GM04503 (cell line): ENCODE measurements at places on chromosomes 16 and 17.
A peak's percentile ranks its signal among the peaks of the same experiment; 100 is the strongest.

- peak; percentile 29 for DNase-seq
These were observed 4.7 kb upstream of the KRTAP3-1 start for GRCh38 chr17:41013606-41014005.

DNA sequence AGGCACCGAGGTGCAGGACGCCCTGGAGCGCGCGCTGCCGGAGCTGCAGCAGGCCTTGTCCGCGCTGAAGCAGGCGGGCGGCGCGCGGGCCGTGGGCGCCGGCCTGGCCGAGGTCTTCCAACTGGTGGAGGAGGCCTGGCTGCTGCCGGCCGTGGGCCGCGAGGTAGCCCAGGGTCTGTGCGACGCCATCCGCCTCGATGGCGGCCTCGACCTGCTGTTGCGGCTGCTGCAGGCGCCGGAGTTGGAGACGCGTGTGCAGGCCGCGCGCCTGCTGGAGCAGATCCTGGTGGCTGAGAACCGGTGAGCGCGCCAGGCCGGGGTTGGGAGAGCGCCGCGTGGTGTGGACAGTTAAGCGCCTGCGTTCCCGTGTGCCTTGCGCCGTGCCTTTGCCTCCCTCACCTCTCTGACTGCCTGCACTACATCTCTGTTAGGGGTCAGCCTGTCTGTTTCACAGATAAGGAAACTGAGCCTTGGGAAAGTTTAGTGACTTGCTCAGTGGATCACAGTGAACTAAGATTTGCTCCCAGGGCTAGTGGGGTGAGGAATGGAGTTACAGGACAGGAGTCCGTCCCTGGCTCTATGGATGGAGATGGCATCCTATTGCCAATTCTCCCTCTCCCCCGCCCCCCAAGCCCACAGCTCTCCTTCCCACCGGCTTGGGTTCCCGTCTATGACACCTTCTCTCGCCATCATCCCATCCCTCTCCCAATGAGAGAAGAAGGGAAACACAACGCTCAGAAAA is 880 bp downstream of the SARM1 start:
- no peak for DNase-seq

GRCh38 chr17:61875285-61875684 is 12.0 kb upstream of the BRIP1 start:
- no peak for DNase-seq

DNA sequence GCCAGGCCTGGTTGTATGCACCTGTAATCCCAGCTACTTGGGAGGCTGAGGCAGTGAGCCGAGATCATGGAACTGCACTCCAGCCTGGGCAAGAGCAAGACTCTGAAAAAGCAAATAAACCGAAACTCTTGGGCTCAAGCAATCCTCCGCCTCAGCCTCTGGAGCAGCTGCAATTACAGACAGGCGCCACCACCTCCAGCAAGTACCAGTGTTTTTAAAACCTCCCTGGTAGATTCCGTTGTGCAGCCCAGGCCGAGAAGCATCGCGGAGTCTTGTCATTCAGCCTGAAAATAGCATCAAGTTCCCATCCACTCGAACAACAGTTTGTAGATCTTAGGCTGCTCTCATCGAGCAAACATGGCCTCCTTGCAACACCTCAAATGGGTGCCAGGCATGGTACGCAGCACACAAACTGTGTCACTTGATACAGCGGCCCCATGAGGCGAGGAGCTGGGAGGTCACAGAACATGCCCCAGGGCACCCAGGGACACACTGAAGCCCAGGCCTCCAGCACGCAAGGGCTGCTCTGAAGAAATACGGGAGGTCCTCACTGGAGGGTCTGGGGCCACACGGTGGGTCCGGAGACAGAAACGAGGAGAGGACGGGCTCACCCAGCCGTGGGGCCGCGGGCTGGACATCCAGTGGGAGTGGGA is 18.1 kb downstream of the TMC6 start:
- DNase-seq: no peak

- DNase-seq: no peak
These were observed 93.5 kb downstream of the RBFOX1 start for GRCh38 chr16:7426161-7426560.

- no peak for DNase-seq
These were observed 97.6 kb downstream of the MRM3 start for GRCh38 chr17:879546-880442.

GRCh38 chr16:13036600-13036999 is 135.2 kb downstream of the SHISA9 start:
- no peak for DNase-seq

- peak; percentile 39 for DNase-seq
These were observed 74.0 kb downstream of the N4BP1 start for GRCh38 chr16:48535831-48536613.

GRCh38 chr16:85498607-85499006 is 114.5 kb upstream of the GSE1 start:
- no peak for DNase-seq

- no peak for DNase-seq
These were observed 77.0 kb downstream of the MRC2 start for GRCh38 chr17:62704381-62704971.

GRCh38 chr17:76753061-76753961 is 15.4 kb downstream of the MFSD11 start:
- DNase-seq: no peak

DNA sequence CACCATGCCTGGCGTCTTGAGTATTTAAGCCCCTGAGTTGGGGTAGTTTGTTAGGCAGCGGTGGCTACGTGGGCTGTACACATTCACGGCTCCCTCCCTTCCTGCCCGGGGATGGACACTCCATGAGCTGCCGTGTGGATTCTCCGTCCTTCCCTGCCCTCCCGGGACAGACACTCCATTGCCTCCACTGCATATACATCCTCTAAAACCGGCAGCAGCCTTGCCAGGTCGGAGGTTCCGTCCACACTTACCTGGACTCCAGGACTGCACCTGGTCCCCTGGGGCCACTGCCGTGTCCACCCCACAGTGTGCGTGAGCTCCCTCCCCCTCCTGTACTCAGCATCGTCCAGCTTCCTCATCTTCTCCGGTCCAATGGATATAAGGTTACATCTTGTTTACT is 3.5 kb upstream of the SPATA2L start:
- no peak for DNase-seq

DNA sequence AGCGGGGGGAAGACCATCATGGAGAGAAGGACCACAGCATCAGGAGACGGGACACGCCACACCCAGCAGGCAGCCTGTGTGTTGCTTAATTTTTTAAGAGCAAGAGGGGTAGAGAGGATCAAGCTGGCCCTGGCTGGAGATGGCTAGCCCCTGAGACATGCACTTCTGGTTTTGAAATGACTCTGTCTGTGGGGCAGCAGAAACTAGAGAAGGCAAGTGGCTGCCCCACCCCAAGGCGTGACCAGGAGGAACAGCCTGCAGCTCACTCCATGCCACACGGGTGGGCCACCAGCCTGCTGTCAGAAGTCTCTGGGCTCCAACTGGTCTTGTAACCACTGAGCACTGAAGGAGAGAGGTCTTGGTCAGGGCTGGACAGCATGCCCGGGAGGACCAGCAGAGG is 75.5 kb downstream of the SOCS1 start:
- no peak for DNase-seq

GRCh38 chr16:57603115-57604024 is 25.1 kb upstream of the ADGRG1 start:
- no peak for DNase-seq

GRCh38 chr17:77528516-77529327 is 388.0 kb downstream of the SEC14L1 start:
- no peak for DNase-seq

DNA sequence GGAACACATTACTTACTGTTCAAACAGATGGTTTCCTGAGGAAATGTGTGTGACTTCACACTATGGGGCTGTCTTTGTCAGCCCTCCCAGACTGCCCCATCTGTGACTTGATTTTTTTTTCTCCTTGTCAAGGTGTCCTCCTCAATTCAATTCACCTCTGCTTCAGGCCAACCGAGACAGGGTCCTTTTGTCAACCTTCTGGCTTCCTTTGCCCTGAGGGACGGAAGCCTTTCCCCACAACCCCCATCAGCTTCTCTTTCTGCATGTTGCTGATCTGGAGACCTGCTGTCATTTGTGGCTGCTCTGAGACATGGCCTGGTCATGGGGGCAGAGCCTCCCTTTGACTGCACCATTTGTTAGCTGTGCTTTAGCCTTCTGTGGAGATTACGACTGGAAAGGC is 21.3 kb upstream of the RGS9 start:
- no peak for DNase-seq

GRCh38 chr16:2212362-2213324 is 2.0 kb upstream of the BRICD5 start:
- no peak for DNase-seq

DNA sequence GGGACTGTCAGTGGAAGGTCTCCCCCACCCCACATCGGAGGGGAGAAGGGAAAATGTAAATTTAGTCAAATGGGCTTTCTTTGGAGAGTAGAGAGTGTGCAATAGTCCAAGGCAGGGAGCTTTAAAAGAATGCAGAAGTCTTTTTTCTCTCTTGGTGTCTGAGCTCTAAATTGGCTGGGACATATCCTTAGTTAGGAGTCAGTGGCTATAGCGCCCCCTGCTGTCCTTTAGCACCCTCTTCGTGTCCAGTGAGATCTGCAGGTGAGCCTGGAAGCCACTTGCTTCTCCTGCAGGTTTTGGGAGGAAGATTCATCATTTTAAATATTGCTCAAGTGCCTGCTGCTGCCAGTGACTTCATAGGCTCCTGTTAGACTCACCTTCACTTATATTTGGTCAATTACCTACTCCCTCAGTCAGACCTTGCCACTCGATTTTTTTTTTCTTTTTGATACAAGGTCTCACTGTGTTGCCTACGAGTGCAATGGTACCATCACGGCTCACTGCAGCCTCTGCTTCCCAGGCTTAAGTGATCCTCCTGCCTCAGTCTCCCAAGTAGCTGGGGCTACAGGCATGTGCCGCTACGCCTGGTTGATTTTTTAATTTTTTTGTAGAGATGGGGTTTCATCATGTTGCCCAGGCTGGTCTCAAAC is 174.8 kb downstream of the PRKCB start:
- peak; percentile 5 for DNase-seq

DNA sequence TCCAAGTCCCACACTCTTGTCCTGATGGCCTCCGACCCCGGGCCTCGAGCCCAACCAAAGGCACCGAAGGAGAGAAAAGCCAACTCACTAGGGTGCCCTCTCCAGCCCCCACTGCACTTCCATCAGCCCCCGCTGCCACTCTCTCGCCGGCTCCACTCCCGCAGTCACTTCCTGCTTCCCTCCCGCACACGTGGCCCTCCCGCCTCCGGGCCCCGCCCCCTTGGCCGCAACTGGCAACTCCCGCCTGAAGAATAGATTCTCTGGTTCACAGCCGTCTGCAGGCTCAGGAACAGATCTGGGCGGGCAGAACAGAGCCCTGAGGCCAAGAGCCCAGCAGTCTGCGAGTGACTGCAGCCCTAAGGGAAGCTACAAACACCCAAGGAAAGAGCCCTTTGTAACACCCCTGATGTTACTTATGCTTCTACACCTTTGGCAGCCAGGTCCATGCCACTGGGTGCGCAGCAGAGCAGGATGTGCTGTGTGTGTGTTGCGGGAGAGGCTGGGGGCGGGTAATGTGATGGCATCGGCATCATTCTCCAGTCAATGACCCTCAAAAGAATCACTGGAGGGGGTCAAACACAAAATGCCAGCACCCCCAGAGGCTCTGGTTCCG is at the start of gene SLC39A11:
SLC39A11 (minus strand) TSS at position 166 of the 613 bp plus-strand sequence. CDS start 3,924 bp downstream, outside the sequence.
- peak; percentile 65 for DNase-seq

DNA sequence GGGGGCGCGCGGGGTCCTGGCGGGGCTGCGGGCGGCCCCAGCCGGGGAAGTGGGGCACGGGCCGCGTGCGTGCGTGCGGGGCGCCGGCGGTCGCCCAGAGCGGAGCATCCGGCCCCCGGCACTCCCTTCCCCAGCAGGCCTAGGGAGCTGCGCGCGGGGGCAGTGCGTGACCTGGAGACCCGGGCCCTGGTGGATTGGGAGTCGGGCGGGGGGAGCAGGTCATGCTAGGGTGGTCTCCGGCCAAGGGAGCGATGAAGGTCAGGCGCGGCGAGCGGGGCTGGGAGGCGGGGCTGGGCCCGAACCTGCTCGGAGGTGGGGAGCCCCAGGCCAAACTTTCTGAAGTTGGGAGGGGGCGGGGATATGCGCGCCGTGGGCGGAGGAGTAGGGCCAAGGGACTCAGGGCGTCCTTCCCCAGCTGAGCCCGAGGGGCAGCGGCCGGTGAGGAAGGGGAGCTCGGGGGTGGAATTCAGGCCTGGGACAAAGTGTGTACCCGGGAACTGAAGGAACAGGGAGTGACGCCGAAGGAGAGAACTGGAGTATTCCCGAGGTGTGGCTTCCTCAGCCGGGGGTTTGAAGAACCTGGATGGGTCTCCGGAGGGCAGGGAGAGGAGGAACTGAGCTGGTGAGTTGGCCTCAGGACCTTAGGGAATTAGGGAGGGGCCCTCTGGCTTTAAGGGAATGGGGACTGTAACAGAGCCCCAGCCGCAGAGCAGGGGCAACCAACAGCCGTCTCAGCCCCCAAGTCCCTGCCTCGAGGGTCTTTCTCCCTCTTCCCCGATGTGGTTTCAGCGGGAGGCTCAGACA is 589 bp downstream of the XYLT2 start:
- no peak for DNase-seq
